ENCODE measurements at places on chromosomes 5 and 9.

- DNase-seq: no peak
Observed at GRCh38 chr9:6079386-6079785, 64.0 kb upstream of the RANBP6 start.

DNA sequence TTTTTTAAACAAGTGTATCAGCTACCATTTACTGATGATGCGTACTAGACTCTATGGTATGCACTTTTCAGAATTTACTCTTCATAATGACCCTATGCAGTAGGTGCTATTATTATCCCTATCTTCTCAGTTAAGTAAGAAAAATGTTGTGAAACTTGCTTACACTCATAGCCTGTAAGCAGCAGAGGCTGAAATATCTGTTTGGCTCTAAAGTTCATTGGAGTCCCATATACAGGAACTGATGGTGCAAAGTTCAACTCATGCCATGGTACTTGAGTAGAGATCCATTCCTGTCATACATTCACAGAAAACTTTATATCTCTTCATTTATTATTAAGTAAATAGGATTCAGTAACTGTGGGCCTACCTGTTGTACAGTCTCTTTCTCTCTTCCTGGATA, 41.4 kb upstream of the CCDC112 start:
- no peak for DNase-seq

DNA sequence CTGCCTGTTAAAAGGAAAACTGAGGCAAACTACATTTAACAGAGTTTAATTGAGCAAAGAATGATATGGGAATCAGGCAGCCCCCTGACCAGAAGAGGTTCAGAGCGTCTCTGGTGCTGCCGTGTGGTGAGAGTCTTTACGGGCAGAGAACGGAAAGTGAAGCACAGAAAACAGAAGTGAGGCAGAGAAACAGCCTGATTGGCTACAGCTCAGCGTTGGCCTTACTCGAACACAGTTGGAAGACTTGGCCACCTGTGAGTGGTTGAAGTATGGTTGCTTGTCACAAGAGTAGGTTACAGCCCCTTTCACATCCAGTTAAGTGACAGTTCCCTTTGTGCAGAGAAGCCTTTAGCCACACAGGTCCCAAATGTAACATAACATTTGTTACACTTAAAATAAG, 16.9 kb upstream of the FBP1 start:
- DNase-seq: no peak

- no peak for DNase-seq
Observed at GRCh38 chr5:53917826-53918225, 357.4 kb downstream of the NDUFS4 start.

GRCh38 chr5:148924817-148925216, 98.4 kb downstream of the ADRB2 start:
- DNase-seq: no peak
